ENCODE measurements at places on chromosomes 1 and 21.

- no peak for DNase-seq
Observed at GRCh38 chr1:230248016-230248888, 177.9 kb downstream of the PGBD5 start.

GRCh38 chr21:36338975-36339374, 19.0 kb downstream of the MORC3 start:
- no peak for DNase-seq

- DNase-seq: no peak
Observed at GRCh38 chr1:155079487-155080311, 1.1 kb downstream of the EFNA3 start.

DNA sequence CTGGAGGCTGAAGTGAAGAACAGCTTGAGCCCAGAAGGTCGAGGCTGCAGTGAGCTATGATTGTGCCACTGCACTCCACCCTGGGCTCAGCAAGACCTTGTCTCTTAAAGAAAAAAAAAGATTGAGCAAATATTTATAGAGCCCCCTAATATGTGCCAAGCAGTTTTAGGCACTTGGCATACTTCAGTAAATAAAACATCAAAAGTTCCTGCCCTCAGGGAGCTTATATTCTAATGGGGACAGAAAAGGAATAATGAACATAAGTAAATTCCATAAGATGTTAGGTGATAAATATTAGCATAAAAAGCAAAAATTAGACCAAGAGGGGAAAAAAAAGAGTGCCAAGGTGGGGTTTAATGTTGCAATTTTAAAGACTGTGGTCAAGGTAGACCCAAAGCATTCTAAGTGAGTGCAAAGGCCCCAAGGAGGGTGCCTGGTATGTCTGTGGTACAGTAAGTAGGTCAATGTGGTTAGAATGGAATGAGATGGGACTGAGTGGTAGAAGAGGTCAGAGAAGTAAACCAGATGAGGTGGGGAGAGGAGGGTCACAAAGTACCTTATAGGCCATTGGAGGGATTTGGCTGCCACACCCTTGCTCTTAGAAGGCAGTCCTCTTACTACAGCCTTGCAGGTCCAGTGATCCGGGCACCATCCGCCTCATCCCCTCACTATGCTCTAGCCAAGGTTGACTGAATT, 2.2 kb upstream of the TOE1 start:
- no peak for DNase-seq

DNA sequence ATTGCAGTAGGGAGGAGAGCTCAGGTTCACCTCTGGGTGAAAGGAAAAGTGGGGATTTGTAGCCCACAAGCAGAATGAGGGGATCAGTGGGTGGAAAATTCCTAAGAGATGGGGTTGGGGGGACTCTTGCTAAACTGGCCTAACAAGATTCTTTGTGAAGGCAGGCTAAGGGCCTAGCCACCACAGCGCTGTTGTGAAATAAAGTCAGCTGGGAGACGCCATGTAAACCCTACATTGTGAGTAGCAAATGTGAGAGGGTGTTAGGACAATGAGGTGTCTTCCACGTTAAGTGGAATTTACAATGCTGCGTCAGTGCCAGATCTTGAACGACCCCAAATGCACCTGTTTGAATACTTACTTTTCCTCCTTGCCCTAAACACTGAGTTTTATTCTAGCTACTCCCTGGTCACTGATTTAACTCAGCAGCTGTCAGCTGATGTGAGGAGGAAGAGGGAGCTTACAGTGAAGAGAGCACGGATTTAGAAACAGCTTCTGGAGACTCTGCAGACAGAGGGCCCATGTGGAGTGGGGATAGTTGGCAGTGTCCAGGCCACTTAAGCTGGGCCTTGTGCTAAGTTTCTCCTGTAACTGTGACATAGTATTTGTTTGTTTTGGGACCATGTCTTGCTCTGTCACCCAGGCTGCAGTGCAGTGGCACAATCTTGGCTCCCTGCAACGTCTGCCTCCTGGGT, 17.3 kb downstream of the PDPN start:
- no peak for DNase-seq

DNA sequence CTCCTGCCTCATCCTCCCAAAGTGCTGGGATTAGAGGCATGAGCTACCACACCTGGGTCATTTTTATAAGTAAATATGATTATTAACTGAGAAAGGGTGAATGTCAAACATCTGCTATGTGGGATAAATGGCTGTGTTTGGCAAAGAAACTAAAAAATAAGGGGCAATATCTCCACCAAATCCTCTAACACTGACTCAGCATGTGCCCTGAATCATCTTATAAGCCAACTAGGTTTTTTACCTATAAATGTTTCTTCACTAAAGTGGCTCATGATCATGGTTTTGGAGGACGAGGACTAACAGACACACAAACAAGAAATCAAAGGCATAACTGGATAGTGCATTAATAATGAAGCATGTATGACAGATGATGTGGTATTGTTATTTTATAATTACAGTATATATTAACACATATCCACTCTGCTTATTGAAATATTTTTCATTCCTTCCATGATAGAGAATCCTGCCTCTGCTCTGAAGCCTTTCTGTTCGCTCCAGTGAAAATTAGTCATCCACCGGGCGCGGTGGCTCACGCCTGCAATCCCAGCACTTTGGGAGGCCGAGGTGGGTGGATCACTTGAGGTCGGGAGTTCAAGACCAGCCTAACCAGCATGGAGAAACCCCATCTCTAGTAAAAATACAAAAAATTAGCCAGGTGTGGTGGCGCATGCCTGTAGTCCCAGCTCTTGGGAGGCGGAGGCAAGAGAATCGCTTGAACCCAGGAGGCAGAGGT, 11.7 kb upstream of the ARHGAP29 start:
- no peak for DNase-seq

GRCh38 chr1:193533853-193534252, 347.4 kb upstream of the B3GALT2 start:
- DNase-seq: no peak

DNA sequence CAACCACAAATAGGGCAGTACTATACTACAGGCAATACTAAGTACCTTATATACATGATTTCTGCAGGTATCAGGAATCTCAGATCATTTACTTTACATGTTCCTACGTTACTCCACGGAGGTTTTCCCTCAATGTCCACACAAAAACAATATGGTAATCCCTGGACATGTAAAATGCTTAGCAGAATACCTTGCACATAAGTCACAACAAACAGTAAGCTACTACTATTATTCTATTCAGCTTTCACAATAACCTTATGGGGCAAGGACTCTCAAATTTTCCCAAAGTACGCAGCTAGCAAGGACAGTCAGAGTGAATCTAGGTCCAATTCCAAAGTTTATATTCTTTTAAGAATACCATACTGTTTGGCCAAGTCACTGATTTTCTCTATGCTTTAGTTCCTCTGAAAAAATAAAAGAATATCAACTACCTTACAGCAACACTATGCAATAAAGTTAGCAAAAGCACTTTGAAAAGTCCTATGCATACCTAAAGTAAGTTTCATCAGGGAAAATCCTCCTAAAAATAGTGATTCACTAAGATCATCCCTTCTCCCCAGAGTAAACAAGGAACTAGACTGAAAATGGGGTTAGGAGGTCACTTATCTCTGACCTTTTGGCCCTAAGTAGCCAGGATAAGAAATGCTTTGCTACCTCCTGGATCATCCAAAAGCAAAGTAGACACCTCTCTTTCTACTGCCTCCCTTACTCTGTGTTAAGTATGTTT, 67.4 kb downstream of the LUZP1 start:
- DNase-seq: peak; percentile 49

- peak; percentile 99 for DNase-seq
Observed at GRCh38 chr1:200483491-200484143, 73.8 kb upstream of the ZNF281 start.

GRCh38 chr1:22728751-22729399, 18.2 kb downstream of the EPHB2 start:
- no peak for DNase-seq

DNA sequence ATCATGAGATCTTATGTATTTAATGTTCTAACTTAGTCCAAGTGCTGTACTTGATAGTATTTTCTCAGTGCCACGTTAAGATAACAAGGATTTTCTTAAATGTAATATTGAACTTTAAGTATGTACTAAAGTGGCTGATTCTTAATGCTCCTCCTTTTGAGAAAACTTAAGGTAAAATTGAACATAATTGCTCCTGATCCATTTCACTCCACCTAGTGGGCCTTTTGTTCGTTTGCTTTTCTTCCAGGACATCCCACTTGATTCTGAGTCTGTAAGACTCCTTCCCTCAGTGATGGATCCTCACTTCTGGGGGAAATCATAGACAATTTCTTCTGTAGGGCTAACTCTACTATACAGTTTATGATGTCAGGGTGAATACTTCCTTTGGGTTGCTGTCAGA, 173.1 kb downstream of the LMO4 start:
- DNase-seq: no peak

DNA sequence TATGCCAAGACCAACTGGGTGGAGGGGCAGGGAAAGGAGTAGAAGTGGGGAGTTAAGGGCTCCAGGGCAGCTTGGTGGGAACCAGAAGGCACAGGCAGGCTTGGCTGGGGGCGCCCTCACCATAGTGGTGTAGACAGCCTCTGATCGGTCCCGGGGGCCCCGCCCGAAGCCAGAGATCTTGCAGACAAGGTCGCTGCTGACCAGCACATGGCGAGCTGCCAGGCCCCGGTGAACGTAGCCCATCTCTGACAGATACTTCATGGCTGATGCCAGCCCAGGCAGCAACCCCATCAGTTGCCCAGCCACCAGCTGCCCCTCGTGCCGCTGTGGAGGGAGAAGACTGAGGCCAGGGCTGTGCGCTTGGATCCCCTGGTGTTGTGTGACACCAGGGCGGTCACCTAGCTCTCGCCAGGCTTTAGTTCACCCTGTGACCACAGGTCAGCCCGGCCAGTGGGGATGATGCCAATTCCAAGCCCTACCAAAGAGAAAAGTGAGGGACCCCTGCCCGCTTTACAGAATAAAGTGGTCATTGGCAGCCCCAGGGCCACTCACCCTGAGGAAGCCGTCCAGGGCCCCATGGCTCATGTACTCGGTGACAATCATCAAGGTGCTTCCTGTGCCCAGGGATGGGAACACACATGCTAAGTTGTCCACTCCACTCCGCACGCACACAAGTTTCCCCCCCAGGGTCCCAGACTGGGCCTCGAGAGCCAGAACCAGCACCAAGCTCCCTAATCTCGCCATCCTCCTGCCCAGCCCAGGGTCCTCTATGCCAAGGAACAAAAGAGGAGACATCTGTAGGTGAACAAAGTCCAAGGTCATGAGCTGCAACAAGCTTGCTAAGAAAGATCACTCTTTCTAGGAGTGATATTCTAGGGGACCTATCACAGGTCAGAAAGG, 28.2 kb downstream of the CDCA8 start:
- DNase-seq: no peak

DNA sequence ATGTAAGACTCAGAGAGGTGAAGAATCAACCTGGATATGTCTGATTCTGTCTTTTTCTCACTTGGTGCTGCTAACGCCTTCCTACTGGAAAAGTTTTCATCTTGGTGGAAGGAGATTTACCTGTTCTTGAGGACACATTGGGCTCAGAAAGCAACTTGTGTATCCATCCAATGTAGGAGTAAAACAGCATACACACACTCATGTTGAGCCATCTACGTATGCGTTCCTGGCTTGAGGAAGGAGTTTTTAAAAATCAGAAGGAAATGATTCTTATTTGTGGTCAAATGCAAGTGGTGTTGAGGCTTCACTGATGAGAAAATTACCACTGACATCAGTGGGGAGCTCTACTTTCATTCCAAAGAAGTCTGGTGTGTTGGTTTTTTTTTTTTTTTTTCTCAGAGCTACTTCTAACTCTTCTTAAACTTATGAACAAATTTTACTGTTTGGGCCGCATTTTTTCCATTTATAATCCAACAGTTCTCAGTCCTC, 25.6 kb downstream of the XCL2 start:
- no peak for DNase-seq

- peak; percentile 96 for DNase-seq
Observed at GRCh38 chr1:198123133-198123532, 33.7 kb upstream of the NEK7 start.

DNA sequence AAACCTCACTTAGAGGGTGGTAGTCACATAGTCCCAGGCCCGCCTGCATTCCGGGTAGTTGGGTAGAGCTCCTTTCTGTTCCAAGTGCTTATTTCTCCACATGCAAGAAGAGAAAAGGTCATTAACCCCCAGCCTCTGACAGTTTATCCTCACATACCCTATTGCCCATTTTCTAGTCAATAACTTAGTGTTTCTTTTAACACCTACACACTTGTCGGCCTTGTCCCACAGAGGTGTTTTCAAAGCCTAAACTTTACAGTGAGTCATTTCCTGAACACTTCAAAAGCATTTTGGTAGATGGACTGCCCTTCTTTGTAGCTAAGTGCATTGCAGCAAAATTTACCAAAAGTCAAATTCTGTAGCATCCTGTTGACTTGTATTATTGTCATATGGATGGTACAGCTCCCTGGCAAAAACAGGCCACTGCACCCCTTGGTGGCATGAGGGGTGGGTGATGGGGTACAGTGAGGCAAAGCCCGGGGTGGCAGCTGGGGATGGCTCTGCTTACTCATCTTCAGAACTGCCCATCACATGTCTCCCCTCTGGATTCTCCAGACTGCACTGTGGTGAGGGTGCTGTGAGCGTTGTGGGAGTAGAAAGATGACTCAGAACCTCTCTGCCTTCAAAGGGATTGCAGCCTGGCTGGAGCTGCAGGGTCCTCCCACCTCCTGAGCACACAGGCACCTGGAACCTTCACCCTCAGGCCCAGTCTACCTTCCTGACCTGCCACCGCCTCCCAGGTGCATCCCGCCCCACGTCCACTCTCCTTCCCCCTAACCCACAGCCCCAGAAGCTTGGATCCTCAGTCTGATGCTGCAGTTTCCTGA, 45.8 kb upstream of the DMRTB1 start:
- peak; percentile 55 for DNase-seq

DNA sequence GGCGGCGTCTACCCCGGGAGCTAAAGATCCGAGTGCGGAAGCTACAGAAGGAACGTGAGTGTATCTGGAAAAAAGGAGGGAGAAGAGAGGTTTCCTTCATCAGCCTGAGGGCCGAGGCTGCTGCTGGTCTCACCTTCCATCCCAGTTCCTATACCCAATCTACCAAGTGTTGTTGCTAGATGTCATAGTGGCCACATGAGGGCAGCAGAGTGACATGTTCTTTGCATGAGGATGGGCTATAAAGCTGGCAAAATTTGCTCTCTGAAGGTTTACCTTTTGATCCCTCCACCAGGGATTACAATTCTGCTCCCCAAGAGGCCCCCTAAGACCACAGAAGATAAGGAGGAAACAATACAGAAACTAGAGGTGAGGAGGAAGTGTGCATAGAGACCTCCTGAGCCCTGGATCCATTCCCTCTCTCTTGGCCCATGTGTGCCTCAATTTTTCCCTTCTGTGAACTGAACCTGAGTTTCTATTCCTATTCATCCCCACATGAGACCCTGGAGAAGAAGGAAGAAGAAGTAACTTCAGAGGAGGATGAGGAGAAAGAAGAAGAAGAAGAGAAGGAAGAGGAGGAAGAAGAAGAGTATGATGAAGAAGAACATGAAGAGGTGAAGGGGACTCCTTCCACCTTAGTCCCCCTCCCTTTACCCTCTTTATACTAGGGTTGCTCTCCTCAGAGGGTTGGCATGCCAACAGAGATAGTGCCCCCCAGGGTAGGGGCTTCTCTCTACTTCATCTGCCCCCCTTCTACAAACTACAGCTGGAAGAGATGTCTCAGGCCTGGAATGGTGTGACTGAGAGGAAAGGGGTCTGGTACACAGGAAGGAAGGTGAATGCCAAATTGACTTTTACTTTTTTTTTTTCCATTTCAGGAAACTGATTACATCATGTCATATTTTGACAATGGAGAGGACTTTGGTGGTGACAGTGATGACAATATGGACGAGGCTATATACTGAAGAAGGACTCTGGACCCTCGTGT, 13.3 kb downstream of the POLR3GL start:
- DNase-seq: peak; percentile 91

Data from fibroblast of the aortic adventitia (primary cell).